ENCODE measurements at places on chromosomes 7 and 10.

GRCh38 chr10:3510741-3511140, 274.3 kb downstream of the KLF6 start:
- DNase-seq, result no peak

- DNase-seq, result no peak
Measured at GRCh38 chr10:14285941-14286560, 44.7 kb downstream of the FRMD4A start.

GRCh38 chr7:47905076-47905920, 43.0 kb downstream of the PKD1L1 start:
- DNase-seq, result no peak

DNA sequence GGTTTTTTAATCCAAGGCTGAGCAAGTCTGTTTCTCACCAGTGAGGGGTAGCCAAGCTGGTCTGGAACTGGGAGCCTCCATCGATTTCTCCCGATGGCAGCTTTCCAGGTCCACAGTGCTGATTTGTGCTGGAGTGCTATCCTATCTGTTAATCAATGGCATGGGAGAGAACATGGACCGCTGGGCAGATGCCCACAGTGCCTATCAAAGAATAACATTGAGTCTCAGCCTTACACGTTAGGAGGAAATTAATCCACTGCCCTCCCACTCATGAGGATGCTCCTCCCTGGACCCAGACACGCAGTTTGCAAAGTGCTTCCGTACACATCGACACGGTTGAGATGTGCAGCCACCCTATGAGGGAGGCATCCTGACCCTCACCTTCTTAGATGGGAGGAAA, 36.0 kb upstream of the CUX1 start:
- DNase-seq, result no peak

DNA sequence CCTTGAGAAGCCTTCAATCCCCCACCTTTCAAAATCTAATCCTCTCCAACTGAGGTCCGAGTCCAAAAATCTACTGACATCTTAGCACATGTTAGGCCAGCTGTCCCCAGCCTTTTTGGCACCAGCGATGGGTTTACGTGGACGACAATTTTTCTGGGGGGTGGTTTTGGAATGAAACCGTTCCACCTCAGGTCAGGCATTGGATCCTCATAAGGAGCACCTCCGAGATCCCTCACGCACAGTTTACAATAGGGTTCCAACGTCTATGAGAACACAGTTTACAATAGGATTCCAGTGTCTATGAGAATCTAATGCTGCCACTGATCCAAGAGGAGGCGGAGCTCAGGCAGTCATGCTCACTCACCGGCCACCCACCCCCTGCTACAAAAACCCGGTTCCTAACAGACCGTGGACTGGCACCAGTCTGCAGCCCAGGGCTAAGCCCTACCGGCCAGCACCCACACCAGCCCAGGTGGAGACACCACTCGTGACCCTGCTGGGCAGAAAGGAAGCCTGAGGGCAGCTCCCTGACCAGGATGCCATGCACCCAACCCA, 107.6 kb downstream of the DIP2C start:
- no peak for DNase-seq

DNA sequence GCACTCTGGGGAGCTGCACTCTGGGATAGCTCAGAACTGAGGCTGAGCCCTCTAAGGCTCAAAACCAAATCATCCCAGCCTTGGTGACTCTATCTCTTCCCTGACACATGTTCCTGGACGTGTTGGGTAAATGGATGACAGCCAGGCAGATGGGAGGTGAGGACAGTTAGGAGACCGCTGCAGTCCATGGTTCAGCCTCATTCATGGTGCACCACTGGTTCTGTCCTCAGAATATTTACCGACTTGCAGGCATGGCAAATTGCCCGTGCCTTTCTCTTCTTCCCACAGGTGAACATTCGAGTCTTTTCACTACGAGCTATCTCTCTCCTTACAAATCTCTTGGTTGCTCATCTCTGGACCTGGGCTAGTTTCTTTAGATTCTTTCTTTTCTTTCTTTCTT, 80.3 kb upstream of the EFCAB10 start:
- DNase-seq, result no peak

GRCh38 chr10:36301139-36301538, 659.0 kb upstream of the FZD8 start:
- DNase-seq, result no peak

GRCh38 chr7:86904949-86905834, 154.3 kb downstream of the ELAPOR2 start:
- peak; percentile 20 for DNase-seq

DNA sequence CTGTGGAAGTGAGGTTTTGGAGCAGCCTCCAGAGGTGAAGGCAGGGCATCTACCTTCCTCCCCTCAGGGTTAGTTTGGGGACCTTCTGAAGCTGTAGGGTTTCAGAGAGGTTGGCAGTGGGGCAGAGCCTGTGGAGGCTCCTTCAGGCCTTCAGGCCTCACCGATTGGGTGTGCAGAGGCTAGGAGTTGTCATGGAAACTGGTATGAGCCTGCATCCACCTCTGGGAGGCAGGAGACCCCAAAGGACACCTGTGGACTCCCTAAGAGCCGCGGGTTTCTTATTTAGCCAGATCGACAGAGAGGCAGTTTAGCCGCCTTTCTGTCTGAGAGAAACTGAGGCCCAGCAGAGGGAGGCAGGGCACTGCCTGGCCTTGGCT, 2.0 kb downstream of the LZTS2 start:
- DNase-seq, result no peak

GRCh38 chr10:133481086-133481643, 27.4 kb downstream of the SCART1 start:
- DNase-seq, result no peak

- DNase-seq, result no peak
Measured at GRCh38 chr10:124357561-124357885, 61.2 kb downstream of the OAT start.

DNA sequence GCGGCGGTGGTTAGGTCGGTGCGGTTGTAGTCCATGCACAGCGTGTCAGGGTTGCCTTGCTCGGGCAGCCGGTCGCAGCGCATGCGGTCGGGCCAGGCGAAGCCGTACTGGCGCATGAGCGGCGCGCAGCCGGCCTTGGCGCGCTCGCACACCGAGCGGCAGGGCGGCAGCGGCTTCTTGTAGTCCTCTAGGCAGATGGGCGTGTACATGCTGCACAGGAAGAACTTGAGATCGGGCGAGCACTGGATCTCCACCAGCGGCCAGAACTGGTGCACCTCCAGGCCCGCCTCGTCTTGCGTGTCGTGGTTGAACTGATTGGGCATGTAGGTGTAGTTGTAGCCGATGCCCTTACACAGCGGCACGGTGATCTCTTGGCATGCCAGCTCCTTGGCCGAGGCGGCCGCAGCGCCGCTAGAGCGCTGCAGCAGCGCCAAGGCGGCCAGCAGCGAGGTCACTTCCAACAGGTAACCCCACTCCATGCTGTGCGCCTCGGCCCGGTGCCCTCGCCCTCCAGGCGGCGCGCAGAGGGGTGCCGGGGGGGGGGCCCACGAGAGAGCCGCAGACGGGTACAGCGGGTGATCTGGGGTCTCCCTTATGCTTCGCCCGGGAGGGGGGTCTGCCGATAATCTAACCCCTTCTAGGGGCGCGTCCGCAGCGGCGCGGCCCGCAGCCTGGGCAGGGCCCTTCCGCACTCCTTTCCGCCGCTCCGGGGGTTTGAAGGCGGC, 983 bp downstream of the FZD8 start:
- peak; percentile 62 for DNase-seq

DNA sequence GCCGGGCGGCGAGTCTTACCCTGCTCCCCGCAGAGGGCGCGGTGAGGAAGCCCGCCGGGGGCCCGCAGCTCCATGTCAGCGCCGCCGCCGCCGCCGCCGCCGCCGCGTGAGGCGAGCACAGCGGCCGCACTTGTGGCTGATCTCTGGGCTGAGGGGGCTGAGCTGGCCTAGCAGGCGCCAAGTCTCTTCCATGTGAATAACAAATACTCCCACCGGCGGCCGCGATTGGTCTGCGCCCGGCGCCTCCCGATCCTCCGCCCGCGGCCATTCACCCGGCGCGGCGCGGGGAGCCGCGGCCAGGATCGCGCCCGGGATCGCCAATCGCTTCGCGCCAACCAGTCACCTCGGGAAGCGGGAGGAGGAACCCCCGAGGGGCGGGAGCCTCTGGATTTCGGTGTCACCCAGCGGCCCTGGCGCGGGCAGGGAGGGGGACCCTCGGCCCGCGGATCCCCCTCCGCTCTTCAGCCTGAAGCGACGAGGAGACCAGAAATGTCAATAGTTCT, at the start of gene GRM8:
Gene GRM8, minus strand, starts transcription at position 164 of the 503 bp plus-strand sequence.
- DNase-seq, result no peak

GRCh38 chr7:129609666-129610065, 1.9 kb upstream of the NRF1 start:
- no peak for DNase-seq

- no peak for DNase-seq
Measured at GRCh38 chr10:124739119-124739921, 4.9 kb downstream of the FAM53B start.
